ENCODE measurements at places on chromosomes 6 and 20. TPM values are rescaled to one million over a fixed set of nuclear protein-coding genes. Genes with fewer than 3 reads are reported as not detected.

SLC35F1 gene
- not detected for total RNA-seq

DNA sequence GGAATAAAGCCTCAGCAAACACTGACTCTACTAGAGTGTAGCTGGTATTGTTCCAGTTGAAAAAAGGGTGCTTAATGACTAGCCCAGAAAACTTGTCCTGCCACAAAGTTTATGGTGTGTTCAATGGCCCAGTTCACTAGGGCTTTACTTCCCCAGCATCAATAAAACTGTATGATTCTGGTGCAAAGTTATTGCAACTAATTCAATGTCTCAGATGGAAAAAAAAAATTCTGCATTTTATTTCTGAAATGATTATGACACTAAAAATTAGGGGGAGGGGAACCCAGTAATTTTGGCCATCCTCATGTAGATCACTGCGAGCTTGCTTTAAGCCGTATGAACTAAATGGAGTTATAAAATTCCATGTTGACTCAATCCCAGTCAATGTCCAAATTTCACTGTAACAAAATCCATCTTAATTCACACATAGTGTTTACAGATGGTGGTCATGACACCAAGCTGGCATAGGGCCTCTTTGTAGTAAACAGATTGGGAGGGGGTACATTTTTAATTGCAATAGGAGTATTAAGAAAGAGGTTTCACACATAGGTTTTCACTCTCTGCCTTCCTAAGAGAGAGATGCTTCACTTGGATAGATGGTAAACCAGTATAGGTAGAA, 41.2 kb downstream of the PTPRK start:
- peaks cover 26% of the 10 kb centered on the region for H3K36me3 ChIP-seq
- H3K27me3 ChIP-seq, result no peaks in the 10 kb centered on the region
- peaks cover 64% of the 10 kb centered on the region for H3K4me1 ChIP-seq
- no peak for DNase-seq
- peak overlapping the region; percentile 47 for H3K4me3 ChIP-seq

DNA sequence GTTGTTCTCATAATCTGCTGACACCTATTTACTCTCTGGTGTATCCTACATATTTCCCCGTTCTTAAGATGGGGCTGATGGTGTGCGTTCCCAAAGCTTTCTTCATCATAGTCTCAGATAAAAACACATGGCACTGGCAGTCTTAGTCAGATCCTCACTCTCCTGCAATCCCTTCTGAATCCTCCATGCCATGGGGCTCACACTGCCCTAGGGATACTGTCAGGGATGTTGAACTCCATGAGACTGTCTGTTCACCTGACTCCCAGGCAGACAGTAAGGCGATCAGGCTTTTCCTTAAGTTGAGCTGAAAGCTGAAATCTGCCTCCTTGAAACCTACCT, 76.0 kb downstream of the SLX4IP start:
- no peak for DNase-seq
- H3K4me3 ChIP-seq, result no peak overlapping the region
- H3K4me1 ChIP-seq, result no peaks in the 10 kb centered on the region
- no peaks in the 10 kb centered on the region for H3K27me3 ChIP-seq

GRCh38 chr6:80142586-80142985, 36.1 kb downstream of the BCKDHB start:
- H3K4me3 ChIP-seq, result no peak overlapping the region
- H3K36me3 ChIP-seq, result peaks cover 6% of the 10 kb centered on the region
- H3K27ac ChIP-seq, result no peak overlapping the region
- no peak for DNase-seq
- H3K4me1 ChIP-seq, result peaks cover 16% of the 10 kb centered on the region
- no peaks in the 10 kb centered on the region for H3K27me3 ChIP-seq

DNA sequence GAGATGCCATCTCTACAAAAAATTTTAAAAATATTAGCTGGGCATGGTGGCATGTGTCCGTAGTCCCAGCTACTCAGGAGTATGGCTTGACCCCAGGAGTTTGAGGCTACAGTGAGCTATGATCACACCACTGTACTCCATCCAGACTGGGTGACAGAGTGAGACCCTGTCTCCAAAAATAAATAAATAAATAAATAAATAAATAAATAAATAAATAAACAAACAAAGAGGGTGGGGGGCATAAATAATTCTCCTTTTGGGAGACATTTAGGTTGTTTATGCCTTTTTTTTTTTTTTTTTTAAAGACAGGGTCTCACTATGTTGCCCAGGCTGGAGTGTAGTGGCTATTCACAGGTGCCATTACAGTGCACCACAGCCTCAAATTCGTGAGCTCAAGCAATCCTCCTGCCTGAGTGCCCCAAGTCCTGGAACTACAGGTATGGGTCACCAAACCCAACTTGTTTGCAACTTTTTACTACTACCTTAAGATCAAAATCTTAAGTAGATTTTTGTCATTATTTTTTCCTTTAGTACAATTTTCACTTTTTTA, 29.5 kb downstream of the FASTKD5 start:
- H3K4me1 ChIP-seq, result peaks cover 4% of the 10 kb centered on the region
- DNase-seq, result no peak

DNA sequence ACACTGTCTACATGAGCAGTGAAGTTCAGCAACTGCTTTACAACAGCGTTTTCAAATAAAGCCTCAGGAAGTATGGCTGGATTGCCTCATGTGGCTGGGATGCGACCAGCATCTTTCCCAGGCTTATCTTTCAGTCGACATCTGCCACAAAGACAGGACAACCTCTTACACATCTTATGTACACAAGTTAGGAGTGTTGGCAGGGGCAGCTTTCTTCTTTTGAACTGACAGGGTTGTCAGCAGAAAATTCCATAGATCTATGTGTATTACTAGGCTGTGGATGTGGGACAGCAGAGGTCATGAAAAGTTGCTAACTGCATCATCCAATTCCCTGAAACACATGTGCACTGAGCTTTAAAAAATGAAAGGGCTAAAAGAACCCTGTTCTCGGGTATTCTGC, 48.1 kb downstream of the PLAGL1 start:
- no peak overlapping the region for H3K4me3 ChIP-seq
- H3K27me3 ChIP-seq, result no peaks in the 10 kb centered on the region
- H3K4me1 ChIP-seq, result no peaks in the 10 kb centered on the region
- no peaks in the 10 kb centered on the region for H3K36me3 ChIP-seq

GRCh38 chr6:25694366-25694765, 42.4 kb downstream of the SCGN start:
- no peak overlapping the region for H3K4me3 ChIP-seq
- no peaks in the 10 kb centered on the region for H3K36me3 ChIP-seq
- no peaks in the 10 kb centered on the region for H3K27me3 ChIP-seq

DNA sequence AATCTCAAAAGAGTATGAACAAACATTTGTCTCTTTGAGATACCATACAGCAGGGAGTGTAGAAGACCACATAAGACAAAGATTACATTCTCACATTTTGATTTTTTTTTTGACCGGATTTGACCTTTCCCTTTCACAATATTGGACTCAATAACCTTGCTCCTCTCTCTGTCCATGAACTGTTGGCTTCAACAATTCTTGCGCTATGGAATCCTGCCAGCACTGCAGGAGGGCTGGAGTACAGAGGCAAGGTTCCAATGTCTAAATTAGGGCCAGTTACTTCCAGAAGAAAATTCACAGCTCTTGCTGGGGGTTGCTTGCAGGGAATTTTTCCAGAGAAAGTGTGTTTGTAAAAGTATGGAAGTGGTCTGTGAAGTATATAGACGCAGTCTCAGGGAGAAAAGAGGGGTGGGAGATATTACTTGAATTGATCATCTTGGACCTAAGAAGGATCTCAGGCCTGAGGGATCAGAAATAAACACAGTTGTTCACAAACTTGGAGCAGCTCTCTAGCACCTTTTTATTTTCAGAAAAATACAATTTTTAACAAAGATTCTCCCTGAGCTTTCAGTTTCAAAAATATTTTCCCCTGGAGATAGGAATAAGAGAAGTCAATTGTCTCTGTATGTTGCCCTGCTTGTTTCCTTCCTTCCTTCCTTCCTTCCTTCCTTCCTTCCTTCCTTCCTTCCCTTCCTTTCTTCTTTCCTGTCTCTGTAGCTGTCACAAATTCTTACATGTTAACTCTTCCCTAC, 765.9 kb downstream of the BCKDHB start:
- H3K36me3 ChIP-seq, result no peaks in the 10 kb centered on the region
- no peak overlapping the region for H3K4me3 ChIP-seq
- no peaks in the 10 kb centered on the region for H3K27me3 ChIP-seq
- no peak overlapping the region for H3K27ac ChIP-seq
- DNase-seq, result no peak
- no peaks in the 10 kb centered on the region for H3K4me1 ChIP-seq

DNA sequence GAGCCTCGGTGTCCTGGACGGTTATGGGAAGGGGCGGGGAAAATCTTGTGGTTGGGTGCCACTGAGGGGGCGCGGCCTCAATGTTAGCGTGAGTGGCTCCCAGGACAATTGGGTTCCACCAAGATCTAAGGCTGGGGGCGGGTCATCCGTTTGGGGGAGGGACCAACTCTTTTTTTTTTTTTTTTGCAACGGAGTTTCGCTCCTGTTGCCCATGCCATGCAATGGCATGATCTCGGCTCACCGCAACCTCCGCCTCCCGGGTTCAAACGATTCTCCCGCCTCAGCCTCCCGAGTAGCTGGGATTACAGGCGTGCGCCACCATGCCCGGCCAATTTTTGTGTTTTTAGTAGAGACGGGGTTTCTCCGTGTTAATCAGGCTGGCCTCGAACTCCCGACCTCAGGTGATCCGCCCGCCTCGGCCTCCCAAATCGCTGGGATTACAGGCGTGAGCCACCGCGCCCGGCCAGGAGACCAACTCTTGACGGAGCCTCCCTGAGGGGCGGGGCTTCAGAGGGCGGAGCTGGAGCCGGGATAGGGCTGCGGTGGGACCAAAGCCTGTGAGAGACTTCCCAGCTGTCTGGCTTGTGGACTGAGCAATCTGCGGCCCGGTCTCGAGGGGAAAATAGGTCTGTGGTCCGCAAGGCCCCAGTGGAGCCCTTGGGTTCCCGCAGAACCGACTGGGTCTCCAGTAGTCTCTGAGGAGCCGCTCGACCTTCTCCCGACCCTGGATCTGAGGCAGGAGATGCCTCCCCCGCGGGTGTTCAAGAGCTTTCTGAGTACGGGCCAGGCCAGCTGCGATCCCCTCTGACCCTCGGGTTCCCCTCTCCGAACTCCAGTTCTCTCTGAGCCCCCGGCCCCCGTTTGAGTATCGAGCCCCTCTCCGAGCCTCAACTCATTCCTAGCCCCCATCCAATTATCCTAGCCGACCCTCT, 1.1 kb downstream of the SPAG4 start:
- H3K36me3 ChIP-seq, result peaks cover 82% of the 10 kb centered on the region
- H3K27me3 ChIP-seq, result no peaks in the 10 kb centered on the region
- peak; percentile 96 for DNase-seq

DNA sequence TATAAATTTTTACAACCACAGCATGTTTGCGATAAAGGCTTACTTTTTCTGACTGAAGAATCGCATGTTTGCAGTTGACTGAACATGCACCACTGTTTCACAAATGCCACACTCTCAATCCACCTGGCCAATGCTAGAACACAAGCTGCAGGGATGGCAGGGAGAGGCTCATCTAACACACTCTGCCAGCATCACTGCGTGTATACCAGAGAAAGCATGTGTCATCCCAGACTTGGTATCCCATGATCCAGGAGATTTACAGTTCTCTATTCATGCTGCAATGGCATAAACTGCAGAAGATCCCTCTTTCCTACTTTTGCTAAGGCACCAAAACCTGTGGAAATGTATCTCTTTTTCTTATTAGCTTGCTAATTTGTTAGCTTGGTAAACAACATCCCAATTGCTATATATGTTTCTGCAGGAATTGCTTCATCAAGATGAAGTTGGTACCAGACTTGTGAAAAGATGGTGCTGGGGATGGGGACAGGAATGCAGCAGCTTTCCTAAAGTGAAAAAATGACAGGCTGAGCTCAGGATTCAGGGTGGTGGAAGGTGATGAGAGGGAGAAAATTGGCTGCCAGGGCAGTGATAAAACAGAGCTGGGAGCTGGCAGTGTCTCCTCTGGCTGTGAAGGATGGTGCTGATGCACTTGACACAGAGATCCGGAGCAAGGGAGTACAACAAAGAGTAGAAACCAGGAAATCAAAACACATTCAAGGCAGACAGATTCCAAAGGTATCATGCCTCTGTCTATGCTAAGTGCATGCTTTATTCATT, 186.9 kb downstream of the HIVEP2 start:
- H3K36me3 ChIP-seq, result peaks cover 26% of the 10 kb centered on the region
- H3K4me1 ChIP-seq, result peaks cover 22% of the 10 kb centered on the region
- no peak overlapping the region for H3K4me3 ChIP-seq
- no peak for DNase-seq
- no peak overlapping the region for H3K27ac ChIP-seq

DNA sequence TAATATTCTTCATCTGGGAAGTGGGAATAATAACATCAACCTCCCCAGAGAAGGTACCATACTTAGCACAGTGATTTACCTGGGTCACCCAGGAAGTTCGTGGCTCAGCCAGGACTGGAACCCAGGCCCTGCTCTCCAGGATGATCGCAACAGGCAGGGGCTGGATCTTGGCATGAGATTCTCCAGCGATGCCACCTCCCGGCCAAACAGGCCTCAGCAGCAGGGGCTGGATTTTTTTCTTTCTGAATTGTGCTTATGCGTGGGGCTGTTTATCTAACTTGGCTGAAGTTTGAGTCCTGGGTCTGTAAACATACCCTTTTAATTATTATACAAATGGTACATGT, 129.5 kb upstream of the PTPN1 start:
- no peaks in the 10 kb centered on the region for H3K36me3 ChIP-seq
- DNase-seq, result peak; percentile 60
- H3K4me3 ChIP-seq, result no peak overlapping the region
- H3K27me3 ChIP-seq, result no peaks in the 10 kb centered on the region
- H3K4me1 ChIP-seq, result peaks cover 76% of the 10 kb centered on the region
- H3K27ac ChIP-seq, result no peak overlapping the region

DNA sequence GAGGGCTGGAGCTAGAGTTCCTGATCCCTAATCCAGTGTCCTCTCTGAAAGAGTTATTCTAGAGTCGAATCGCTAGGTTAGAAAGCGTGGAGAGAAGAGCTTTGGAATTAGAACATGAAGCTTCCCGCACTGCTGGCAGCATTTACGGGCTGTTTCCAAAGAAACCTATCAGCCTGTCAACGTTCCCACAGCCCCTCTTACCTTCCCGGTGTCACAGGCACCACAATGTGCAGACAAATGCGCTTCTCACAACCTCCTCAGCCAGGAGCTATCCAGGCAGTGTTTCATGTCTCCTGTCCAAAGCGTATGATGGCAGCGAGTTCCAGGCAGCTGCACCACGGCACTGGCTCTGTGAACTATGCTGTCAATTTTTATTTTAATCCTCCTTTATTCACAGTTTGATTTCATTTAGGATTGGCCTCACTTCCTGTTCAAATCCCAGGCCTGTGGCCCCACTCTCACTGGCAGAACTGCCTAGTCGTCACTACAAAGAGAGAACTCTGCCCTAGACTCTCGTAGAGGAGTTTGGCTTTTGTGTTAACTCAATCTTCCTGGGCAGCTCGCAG, 322.8 kb upstream of the SOX4 start:
- no peaks in the 10 kb centered on the region for H3K36me3 ChIP-seq
- no peak for DNase-seq

GRCh38 chr6:116529466-116530290, 15.8 kb downstream of the TRAPPC3L start:
- no peaks in the 10 kb centered on the region for H3K36me3 ChIP-seq
- no peak overlapping the region for H3K27ac ChIP-seq
- no peak overlapping the region for H3K4me3 ChIP-seq
- H3K4me1 ChIP-seq, result peaks cover 15% of the 10 kb centered on the region
- no peak for DNase-seq
- H3K27me3 ChIP-seq, result peaks cover 27% of the 10 kb centered on the region
